EH (cell line): ENCODE measurements at places on chromosomes 3 and 15.

DNA sequence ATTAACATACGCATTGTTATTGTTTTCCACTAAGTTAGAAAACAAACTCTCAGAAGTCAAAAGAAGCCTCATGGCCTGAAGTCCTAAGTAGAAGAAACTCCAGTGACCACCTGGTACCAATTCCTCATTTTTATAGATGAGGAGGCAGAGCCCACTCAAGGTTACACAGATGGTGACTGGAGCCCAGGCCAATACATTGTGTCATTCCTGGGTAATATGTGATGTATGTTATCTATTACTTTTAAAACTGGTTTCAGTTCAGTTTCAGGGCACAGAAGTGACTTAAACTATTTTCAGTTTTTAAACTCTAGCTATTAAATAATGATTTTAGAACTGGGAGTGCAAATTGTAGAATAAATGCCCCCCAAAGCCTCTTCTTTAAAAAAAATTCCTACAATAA, 66.7 kb upstream of the STXBP5L start:
- no peak for DNase-seq

DNA sequence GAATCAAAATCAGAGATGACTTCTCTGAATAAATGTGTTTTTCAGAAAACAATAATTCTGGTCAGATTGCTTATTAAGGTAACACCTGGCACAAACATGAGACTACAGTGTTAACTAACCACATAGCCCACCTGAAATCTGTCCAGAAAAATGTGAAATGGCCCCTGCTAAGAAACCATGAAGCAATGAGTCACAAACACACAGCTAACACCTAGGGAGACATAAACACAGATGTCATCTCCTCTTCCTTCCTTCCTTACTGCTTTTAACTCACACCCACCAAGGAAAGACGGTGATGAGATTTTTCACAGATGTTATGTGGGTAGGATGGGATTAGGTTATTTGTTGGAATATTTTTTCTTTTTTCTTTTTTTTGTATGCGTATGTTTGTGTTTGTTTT, 315.0 kb upstream of the STAC start:
- no peak for DNase-seq

- DNase-seq, result no peak
Observed at GRCh38 chr3:131619821-131620220, 117.0 kb upstream of the MRPL3 start.

GRCh38 chr3:48064292-48064829, 48.1 kb upstream of the MAP4 start:
- peak; percentile 27 for DNase-seq

DNA sequence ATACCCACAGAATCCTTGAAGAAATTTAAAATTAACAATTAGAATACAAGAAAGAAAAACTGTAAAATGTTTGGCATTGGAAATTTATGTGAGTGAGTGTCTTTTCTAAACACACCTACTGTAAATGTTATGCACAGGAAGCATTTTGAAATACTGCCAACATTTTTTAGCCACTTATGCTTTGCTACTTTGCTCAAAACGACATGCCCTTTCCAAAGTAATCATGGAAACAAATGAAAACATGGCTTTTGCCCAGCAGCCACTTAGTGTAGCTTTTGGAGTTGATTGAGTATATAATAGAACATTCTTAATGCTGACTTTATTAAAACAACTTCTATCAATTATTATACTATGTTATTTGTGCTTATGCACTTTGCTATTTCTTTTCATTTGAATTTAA, 823.0 kb downstream of the CADM2 start:
- DNase-seq, result no peak

DNA sequence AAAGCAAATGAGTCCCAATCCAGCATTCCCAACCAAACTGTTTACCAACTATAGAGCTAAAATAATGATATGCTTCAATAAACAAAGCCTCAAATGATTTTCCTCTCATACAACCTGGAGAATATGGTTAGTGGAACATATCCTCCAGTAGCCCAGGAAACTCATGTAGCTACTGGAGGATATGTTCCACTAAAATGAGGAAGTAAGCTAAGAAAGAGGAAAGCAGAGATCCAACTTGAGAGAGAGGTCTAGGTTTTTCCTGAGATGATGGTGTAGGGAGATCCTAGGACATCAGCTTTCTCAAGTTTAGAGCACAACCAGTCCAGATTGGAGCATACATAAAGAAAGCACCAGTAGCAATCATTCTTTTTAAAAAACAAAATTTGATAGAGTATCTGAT, 44.6 kb upstream of the SLC4A7 start:
- DNase-seq, result no peak

- no peak for DNase-seq
Observed at GRCh38 chr15:94265009-94265408, 33.6 kb downstream of the MCTP2 start.

GRCh38 chr3:72675243-72675642, 173.0 kb downstream of the SHQ1 start:
- no peak for DNase-seq

DNA sequence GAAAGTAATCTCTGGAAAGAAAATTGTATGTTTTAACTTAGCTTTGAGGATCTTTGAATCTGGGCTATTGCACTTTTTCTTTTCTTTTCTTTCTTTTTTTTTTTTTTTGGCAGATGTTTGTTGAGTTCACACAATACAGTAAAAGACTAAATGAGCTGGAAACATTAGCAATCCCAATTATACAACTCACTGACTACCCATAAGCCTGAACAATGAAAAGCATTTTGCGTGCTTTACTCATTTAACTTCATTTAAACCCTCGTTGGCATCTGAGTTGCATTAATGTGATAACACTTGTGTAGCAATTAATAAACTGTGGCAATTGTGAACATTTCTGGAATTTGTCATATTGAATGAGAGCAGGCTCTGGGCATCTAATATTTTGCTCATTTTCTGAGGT, 269.4 kb upstream of the RBMS3 start:
- DNase-seq, result no peak

DNA sequence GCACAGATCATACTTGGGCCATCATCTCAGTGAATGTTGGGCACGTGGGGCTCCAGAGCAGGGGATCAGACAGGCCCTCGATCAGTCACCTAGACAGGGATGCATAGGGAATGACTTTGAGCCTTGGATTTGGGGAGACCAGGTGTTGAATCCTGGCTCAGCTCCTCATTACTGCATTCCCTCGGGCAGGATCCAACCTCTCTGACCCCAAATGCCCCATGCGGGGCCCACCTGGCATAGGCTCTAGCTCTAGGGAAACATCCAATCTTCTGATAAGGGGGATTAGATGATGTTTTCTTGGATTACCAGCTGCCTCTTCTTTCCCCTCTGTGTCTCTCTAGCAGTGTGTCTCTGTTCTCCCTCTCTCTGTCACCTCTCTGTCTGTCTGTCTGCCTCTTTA, 22.7 kb downstream of the LOXL1 start:
- no peak for DNase-seq

- peak; percentile 25 for DNase-seq
Observed at GRCh38 chr3:46312991-46313390, 40.9 kb upstream of the CCR2 start.

DNA sequence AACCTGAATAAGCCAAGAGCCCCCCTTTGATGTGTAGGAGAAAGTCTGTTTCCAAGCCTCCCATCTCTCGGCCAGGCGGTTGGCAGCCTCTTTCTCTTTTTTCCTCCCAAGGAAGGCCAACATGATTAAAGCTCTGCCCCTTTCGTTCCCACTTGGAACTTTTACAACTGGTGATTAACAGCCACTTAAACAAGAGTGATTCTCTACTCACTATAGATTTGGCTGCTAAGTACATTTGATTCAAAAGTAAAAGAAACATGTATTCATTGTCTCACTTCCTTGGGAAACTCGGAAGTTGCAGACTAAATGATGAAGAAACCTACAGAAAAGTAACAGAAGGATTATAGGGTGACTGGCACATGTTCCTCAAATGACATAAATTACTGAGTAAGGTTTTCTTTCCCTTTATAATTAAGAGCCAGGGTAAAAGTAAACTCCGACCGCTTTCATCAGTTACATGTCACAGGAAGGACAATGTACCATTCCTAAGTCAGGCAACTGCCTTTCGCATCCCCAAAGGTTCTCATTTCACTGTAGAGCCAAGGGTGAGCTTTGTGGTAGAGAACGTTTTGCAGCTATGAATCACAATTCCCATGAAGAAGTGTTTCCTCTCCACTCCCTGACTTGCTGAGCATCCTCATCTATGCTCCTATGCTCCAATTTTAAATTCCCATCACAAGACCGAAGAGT, 72.7 kb downstream of the MB21D2 start:
- peak; percentile 79 for DNase-seq

DNA sequence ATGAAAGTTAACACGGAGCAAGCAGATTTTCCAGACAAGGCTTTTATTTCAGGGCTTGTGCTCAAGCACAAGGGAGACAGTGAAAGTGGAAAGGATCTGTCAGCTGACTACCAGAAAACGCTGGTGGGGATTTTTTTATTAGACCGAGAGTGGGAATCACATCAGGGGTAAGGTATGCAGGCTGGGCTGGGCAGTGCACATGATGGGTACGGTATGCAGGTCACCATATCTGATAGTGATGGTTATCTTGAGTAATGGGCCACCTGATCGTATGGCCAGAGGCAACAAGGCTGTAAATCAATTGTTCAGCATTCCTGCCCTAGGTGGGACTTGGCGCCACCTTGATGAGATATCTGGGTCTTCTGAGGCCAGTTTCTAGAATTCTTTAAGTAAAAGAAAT, 36.9 kb upstream of the PIAS1 start:
- peak; percentile 13 for DNase-seq

DNA sequence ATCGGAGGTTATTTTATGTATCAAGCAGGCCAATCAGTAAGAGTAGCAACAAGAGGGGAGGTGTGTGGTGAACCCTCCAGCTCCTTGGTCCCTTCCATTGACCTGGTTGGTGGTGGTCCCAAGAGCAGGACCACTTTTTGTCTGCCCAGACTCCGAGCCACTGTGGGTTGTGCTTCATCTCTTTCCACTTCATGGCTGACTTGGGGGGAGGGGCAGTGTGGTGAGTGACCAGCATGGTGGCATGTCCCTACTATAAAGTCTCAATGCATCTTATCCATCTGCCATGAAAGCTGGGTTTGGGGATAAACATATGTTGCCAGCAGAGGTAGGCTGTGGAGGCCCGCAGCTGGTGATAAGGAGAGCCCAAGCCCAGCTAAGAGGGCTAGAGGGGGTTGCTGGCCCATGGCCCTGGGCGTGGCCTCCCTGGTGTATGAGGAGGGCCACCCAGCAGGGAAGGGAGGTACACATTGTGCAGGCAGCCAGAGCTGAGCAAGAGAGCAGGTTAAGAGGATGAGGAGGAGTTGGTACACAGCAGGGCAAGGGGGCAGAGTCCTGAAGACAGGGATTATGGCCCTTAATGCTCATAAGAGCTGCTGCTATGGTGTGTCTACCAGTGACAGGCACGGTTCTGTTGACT, 7.0 kb downstream of the AEN start:
- DNase-seq, result no peak

GRCh38 chr15:74007820-74008371, 13.4 kb downstream of the PML start:
- no peak for DNase-seq

DNA sequence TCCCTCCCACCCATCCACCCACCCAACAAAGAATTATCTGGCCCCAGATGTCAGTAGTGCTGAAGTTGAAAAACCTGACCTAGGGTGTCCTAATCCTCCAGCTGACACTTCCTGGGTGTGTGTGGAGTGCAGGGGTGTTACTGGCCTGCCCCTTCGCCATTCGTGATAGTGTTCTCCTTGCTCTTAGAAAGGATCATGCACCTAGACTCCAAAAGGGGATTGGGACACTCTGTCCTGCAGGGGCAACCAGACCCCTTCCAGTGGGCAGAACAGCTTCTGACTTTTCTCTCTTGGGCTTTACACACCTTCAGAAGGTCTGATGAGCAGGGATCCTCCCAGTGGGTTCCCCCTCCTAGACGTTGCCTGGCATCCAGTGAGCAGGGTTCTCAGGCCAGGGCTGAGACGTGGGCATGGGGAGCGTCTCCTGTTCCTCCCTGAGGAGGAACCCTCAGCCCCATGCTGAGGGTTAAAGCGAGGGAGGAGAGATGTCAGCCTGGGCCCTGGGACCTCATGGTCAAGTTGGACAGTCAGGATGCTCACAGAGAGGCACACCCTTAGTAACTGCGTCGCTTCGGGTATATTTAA, 75.0 kb downstream of the AAGAB start:
- no peak for DNase-seq

DNA sequence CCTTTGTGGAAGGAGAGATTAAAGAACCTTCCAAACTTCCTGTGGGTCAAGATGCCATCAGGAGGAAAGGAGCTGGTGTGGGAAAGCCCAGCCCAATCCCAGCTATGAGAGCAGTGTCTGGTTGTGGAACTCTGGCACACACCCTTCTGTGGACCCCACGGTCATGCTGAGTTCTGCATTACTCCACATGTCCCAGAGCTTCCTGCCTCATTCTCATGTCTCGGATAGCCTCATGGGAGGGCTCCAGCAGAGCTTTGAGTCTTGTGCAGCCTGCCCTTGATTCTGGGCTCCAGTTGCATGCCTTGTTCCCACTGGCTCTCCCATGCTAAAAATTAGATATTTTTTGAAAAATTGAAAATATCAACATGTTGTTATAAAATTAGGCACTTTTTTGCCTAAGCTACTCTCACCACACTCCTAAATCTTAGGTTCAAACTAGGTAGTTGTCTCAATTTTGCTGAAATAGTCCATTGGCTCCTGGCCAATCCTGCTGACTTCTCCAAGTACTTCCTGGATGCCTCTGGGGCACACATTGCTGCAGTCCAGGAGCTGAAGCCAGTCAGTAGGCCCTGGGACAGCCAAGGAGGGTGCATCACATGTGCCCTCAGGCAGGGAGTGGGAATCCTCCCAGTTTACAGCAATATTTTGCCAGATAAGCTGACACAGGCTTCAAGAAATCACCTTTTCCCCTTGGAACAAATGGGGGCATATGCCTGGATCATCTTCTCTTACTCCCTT, 144.3 kb downstream of the EEFSEC start:
- DNase-seq, result peak; percentile 84

DNA sequence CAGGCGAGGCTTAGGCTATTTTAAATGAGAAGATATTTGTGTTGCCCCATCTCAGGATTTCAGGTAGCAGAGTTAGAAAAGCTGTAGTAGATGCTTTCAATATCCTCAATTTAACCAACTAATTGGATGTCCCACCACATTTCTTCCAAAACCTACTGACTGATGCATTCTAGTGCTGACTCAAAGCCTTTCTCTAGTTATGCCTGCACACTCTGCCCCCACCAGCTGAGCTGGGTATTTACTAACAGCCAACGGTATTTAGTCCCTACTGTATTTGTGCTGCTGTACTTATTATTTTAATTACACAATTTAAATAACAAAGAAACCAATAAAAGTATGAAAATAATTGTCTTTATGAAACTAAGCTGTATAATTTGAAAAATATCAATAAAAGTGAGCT, 139.5 kb downstream of the OSBPL10 start:
- DNase-seq, result no peak
